ENCODE measurements at places on chromosomes 13 and 19. TPM values are rescaled to one million over a fixed set of nuclear protein-coding genes. Genes with fewer than 3 reads are reported as not detected.

DNA sequence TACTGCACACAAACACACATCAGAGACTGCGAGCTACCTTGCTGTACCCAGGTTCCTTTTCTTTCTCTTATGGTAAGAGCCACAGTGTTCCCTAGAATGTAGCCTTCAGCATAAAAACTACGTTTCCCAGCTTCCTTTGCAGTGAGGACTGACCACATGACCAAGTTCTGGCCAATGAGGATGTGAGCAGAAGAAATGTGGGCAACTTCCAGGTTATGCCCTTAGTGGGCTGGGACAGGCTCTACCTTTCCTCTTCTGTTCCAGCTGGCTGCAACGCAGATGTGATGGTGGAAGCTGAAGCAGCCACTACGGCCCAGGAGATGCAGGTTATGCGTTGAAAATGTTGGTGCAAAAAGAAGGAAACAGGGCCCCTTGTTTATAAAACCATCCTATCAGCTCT, 27.5 kb downstream of the VRK3 start:
- DNase-seq: no peak

DNA sequence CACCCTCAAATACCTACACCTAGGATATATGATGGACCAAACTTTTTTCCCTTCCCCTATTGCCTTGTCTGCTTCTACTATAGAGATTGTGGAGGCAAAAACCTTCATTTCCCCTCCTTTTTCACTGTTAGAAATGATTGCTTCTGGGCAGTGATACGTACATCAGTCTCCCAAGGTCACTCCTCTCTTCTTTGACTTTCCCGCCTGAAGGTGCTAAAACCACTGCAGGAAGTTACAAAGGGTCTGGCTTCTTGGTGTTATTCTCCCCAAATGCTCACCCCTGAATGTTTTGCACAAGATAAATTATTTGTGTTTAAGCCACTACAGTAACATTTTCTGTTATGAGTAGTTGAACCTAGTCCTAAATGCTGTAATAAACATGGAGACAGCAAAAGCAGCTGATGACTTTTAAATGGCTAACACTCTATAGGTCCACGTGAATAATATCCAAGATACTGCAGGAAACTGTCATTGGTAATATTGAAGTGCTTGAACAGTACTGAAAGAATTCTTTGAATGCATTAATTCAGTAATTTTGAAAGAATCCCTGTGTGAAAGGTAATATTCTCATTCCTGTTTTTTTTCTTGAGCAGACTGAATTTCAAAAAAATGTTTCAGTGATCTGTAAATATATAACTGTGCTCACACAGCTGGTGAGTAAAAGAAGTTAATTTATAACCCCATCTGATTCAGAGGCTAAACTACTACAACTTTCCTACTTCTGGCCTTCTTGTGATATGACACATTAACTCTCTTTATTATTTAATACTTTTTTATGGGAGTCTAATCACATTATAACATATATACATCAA, 865.1 kb downstream of the EFNB2 start:
- DNase-seq: no peak

KCNN1 gene
- not detected for total RNA-seq

NFILZ gene
- total RNA-seq: not detected
